ENCODE measurements at places on chromosomes 16 and 17. TPM values are rescaled to one million over a fixed set of nuclear protein-coding genes. Genes with fewer than 3 reads are reported as not detected.

ABCA6 gene
- total RNA-seq = 37.1 TPM

SRCAP gene
- 26.8 TPM for total RNA-seq

TPSD1 gene
- total RNA-seq = not detected

TPSG1 gene
- not detected for total RNA-seq

NPIPB9 gene
- total RNA-seq = 3.2 TPM

HSD17B1 gene
- total RNA-seq = 1.8 TPM

HIGD1B gene
- not detected for total RNA-seq

NATD1 gene
- 3.8 TPM for total RNA-seq

PLSCR3 gene
- 48.1 TPM for total RNA-seq

CDK5R1 gene
- total RNA-seq = 0.83 TPM

AIPL1 gene
- total RNA-seq = not detected

ATP2A1 gene
- total RNA-seq = 0.44 TPM

SPATA22 gene
- total RNA-seq = 1.2 TPM

NTN1 gene
- total RNA-seq = 3.0 TPM

LRRC36 gene
- 0.50 TPM for total RNA-seq

PPM1E gene
- 0.17 TPM for total RNA-seq

C17orf78 gene
- not detected for total RNA-seq

OR1F1 gene
- total RNA-seq = not detected

SSTR5 gene
- total RNA-seq = not detected

ANKFN1 gene
- not detected for total RNA-seq

AATK gene
- 0.66 TPM for total RNA-seq

EPN2 gene
- 35.6 TPM for total RNA-seq

TMEM238L gene
- not detected for total RNA-seq

DNAAF8 gene
- total RNA-seq = 0.29 TPM

CACNG5 gene
- not detected for total RNA-seq

PRR29 gene
- 1.8 TPM for total RNA-seq

OGFOD1 gene
- 72.8 TPM for total RNA-seq

UBE2O gene
- total RNA-seq = 21.2 TPM

RPH3AL gene
- total RNA-seq = 3.5 TPM

GGT6 gene
- total RNA-seq = not detected

SNX20 gene
- not detected for total RNA-seq

ARL5C gene
- not detected for total RNA-seq

TBC1D10B gene
- 49.0 TPM for total RNA-seq

COASY gene
- 25.1 TPM for total RNA-seq

SMCR8 gene
- 18.5 TPM for total RNA-seq

CFAP20 gene
- 32.0 TPM for total RNA-seq

PYY gene
- total RNA-seq = not detected

RAD51C gene
- total RNA-seq = 24.3 TPM

ZNF423 gene
- total RNA-seq = 0.99 TPM

MYH11 gene
- total RNA-seq = under 0.01 TPM

SLC16A6 gene
- 0.15 TPM for total RNA-seq

SMIM5 gene
- total RNA-seq = 0.29 TPM

HBZ gene
- total RNA-seq = not detected

GLIS2 gene
- 4.4 TPM for total RNA-seq

CBX2 gene
- total RNA-seq = 1.2 TPM

KRT36 gene
- not detected for total RNA-seq

USP43 gene
- not detected for total RNA-seq

NPIPA7 gene
- total RNA-seq = 0.15 TPM

CIBAR2 gene
- total RNA-seq = not detected

ITGAD gene
- total RNA-seq = not detected
